ENCODE measurements at places on chromosomes 11 and 22.

DNA sequence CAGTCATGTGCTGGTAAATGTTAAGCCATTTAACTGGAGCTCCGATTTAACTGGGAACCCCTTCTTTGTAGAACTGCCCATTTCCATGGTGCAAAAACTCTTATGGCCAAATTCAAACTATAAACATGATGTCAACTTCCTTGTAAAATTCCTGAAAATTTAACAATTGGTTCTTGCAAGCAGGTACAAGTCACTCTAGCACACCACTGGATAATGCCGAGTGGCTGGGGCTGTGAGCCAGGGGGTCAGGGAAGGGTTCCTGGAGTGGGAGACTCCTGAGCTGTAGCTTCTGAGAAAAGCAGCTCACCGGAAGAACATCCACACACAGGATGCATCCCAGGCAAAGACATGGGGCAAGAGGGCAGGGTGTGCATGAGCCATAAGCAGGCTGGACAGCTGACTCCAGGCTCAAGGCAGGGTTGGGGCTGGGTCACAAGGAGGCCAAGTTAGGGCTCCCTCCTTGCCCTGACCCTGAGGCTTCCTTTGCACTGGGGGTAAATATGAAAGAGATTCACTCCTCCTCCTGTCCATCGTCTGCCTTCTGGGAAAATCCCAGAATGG lies 18.2 kb downstream of the P2RY2 start:
- no peak for DNase-seq

DNA sequence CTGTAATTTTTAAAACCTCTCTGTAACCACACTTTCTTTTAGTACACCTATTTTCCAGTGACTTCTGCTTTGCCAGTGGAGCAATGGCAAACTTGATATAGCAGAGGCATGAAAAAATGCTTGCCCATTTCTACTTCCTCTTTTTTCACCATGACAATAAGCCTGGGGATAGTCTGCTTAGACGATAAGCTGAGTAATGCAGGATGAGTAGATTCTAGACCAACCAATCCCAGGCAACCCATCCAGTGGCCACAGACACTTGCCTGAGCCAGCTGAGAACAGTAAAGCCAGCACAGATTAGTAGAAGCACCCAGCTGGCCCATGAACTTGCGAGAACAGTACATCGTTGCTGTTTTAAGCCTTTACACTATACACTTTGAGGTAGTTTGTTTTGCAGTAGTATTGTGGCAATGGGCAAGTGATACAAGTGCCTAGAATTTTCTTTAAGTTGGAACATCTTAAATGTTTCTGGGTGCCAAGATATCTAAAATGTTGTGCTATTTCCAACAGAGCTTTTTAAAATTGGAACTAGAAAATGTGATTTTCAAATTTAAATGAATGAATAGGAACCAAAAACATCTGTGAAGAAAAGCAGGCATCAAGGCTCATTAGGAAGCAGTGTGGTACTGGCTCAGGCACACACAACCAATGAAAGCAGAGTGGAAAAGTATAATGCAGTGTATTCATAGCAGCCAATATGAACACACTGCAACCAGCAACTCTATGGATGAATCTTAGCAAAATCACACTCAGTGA lies 37.7 kb downstream of the DDI1 start:
- no peak for DNase-seq

GRCh38 chr11:18495271-18495670 lies 31.5 kb downstream of the TSG101 start:
- peak; percentile 20 for DNase-seq

DNA sequence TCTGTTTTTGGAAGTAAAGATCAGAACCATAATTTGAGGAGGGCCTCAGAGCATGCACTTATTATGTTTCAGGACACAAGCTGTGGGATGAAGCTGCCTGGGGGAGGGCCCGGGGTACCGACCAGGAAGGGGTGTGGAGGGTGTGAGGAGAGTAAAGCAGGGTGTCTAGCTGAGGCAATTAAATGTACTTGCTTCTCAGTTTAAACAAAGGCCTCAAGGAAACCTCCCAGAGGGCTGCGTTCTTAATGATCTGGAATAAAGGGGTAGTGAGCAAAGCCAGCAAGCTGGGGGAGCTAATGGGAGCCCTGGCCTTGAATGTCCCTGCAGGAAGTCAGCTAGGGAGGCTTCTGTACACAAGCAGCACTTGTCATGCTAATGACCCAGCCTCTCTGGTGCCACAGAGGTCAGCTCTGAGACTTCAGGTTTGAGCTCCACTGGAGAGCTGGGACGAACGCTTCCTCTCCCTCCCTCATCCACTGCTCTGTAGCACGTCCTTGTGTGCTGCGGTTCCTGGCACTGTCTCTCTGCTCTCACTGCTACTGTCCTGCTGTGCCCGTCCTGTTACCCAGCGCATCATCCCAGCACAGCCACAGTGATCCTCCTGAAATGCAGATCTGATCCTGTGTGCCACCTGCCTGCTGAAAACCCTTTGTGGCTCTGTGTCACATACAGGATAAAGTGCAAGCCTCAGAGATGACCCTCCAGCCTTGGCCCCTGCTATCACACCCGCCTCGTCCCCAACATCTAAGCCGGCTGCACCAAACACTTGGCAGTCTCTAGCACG lies 159.7 kb downstream of the DBX1 start:
- DNase-seq: no peak

DNA sequence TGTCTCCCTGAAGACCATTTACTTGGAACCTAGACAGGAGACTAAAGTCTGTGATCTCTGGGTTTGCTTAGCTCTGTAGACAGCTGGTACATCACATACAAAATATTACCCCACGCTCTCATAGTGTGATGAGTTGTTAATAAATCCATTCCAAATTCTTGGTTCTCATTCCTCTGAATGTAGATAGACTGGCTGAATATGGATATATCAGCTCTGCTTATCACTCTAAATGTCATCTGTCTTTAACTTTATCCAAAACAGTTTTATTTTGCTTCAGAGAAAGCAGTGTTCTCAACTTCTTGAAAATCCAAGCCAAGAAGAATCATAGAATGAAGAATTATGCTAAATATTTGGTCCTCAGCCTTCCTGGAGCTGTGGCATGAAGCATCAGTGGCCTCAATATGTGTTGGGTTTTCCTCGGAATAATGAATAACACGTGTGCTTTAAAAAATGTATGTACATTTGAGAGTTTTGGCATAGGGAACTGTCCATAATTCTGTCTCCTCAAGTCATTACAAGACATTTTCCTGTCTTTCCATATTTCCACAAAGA lies 10.5 kb upstream of the LDLRAD3 start:
- no peak for DNase-seq

- DNase-seq: no peak
Measured at GRCh38 chr11:57785072-57785471, 23.5 kb downstream of the CTNND1 start.

- DNase-seq: no peak
Measured at GRCh38 chr11:129589190-129589860, 213.7 kb downstream of the BARX2 start.

GRCh38 chr22:29258407-29259252 lies 9.2 kb downstream of the RHBDD3 start:
- no peak for DNase-seq

DNA sequence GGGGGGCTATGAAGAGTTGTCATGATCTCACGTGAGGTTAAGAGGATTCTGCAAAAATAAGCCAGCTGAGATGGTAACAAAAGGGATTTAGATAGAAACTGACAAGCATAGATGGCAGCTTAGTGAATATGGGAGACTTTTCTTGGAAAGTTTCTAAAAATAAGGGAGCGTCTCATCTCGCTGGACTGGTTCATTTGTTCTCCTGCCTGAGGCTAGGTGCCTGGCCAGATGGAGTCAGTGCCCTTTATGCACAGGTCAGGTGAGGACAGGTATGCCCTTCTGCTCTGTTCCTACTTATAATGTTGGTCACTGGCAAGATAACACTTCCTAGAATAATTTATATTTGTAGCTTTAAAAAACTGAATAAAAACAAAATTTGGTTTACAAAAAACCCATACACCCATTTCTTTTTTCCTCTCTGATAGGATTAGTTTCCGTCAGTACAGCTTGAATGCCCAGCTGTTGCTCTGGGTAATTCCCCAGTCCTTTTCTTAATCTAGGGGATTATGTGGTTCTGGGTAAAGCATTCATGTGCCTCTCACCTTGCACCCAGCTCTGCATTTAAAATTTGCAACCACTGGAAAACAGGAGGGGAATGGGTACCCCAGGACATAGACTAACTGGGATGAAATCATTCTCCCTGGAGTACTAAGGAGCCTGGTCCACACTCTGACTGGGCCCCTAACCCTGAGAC lies 90.0 kb downstream of the AMOTL1 start:
- no peak for DNase-seq

DNA sequence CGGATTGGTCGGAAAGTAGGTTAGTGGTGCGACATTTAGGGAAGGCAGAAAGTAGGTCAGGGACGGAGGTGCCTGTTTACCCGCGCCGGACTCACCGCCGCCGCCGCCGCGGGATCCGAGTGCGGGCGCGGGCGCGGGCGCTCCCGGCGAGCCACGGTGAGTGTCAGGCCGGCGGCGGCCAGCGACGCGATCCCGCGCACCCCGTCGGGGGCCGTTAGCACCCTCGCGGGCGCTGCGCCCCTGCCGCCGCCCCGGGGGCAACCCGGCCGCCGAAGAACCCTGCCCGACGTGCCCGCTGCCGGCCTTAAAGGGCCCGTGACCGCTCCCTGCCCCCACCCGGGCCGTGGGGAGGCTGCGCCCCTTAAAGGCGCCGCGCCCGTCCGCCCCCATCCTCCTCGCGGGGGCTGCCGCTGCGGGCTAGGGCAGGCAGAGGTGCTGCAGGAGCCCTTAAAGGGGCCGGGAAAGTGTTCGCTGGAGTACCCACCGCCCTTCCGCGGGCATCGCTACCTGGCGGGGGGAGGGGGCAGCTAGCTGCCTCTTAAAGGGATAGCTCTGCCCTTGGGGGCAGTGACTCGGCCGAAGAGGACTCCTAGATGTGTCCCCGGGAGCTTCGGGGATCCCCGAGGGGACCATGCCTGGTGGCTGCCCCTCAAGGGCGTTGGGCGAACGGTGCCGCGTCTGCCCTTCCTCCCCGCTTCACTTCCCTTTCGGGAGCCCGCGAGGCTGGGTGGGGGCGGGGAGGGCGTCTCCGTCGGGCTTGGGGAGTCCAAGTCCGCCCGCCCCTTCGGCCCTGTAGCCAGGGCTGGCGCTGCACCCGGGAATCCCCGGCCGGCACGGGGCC lies at the start of gene BMAL1:
Gene BMAL1 (plus strand): TSS at position 23 of the 841 bp plus-strand sequence. CDS start 76,519 bp downstream, outside the sequence.
- DNase-seq: peak; percentile 36

DNA sequence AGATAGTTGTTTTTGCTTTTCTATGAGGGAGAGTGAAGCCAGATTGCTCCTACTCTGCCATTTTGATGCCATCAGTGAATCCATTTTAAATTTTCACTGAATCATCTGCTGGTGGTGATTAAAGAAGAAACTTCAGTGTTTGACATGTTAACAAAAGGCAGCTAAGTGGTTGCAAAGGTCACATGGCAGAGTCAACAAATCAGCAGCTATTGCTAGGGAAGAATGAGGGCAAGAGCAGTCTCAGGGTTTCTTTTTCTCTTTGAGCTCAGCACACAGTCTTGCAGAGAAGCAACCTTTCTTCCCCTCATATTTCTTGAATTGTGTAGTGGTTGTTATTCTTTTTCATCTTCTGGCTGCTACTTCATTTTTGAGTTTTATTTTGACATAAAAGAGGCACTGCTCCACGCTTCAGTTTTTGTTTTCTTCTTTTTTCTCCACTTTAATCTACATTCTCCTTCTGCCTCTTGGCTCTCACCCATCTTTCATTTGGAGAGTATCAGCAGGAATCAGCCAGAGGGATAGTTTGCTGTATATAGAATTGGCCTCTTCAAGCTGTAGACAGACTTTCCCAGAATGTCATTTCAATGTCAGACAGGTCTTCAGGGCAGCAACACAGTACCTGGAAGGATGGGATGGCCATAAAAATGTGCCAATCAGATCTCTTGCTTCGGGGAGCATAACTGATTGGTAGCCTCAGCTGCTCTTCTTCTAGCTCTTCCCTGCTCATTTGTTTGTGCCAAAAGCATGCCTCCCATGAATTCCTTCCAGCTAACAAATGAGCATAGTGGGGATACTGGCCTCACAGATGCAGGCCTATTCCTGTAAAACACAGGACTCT lies 153.9 kb downstream of the TRPC6 start:
- DNase-seq: no peak

All from bone marrow (tissue), 2 donors.